ENCODE measurements at places on chromosomes 6 and 20. TPM values are rescaled to one million over a fixed set of nuclear protein-coding genes. Genes with fewer than 3 reads are reported as not detected.

DNA sequence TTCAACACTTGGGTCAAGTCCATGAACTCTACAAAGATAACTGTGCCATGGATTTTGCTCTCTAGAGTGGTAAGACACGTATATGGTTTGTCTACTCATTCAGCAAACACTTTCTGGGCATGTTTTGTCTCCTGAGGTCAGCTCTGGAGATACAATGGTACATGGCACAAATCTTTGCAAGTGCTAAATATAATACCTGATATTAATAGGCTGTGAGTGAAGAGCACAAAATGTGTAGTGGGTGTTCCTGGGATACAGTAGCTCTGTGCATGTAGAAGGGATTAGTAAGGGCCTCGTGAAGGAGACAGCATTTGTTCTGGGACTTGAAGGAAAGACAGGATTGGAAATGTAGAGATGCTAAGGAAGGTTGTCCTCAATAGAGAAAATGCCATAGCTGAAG lies 360.9 kb downstream of the BCKDHB start:
- DNase-seq: no peak

GRCh38 chr6:107345393-107345792 lies 114.0 kb downstream of the PDSS2 start:
- DNase-seq: no peak

DNA sequence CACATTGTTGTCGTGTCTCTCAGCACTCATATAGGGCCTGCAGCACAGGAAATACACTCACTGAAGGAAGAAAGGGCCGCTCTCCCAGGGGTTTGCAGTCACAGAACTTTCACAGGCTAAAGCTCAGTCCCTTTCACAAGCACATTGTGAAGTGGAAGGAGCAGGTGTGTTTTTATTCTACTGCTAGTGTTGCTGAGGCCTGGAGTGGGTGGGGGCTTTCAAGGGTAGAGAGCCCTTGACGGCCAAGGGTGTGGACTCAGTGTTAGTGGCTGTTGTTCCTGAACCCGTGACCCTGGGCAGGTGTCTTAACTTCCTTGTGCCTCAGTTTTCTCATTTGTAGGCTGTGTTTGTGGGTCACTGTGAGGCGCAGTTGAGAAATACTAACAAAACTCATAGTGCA lies 66.2 kb upstream of the SLC22A1 start:
- no peak for DNase-seq

DNA sequence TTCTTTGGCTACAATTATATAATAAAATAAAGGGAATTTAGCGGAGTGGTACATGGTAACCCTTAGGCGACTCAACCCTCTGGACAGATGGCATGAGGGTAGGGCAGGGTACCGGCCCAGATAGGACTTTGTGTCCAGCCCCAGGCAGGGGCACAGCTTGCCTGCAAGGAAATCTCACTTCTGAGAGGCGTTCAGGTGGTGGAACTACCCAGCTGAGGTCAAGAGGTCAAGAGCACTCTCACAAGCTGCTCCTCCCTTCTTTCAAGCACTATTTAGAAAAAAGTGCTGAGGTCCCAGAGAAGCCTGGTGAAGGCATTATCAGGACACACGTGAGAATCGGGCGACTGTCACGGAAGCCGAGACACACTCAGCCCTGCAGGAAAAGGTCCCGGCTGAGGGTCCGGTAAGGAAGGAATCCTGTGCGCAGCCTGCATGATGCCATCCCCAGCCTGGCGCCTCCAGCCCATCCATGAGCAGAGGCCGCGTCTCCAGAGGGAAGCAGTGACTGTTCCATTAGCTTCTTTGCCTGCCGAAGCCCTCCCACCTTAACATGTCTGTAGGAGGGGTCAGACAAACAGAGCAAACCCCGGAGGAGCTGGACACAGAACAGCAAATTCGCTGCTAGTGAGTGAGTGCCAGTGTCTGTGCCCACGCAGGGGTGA lies 54.8 kb downstream of the WDR27 start:
- no peak for DNase-seq

Gene SIRPB1
- 1.3 TPM for total RNA-seq

Gene SLC22A1
- 0.87 TPM for total RNA-seq

DNA sequence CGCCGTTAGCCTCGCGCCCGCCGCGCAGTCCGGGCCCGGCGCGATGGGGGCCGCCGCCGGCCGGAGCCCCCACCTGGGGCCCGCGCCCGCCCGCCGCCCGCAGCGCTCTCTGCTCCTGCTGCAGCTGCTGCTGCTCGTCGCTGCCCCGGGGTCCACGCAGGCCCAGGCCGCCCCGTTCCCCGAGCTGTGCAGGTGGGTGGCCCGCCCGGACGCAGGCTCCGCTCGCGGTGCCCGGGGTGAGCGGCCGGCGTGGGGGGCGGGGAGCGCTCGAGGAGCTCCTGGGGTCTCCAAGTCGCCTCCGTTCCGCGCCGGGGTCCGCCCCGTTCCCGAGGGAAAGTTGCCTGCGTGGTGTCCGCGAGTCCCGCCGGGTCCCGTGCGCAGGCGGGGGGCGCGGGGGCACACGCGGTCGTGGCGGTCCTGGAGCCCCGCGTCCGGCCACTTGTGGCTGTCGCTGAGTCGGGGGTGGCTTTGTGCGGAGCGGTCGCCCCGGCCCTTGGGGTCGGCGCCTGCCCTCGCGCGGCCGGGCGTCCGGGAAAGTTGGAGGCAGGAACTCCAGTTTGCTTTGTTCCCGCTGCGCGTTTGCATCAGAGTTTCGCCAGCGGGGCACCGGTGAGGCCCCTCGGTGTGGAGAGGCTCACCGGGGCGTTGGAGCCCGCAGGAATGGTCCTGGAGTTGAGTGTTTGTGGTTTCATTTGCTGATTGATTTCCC lies 476 bp downstream of the IGF2R start:
- peak; percentile 43 for DNase-seq

DNA sequence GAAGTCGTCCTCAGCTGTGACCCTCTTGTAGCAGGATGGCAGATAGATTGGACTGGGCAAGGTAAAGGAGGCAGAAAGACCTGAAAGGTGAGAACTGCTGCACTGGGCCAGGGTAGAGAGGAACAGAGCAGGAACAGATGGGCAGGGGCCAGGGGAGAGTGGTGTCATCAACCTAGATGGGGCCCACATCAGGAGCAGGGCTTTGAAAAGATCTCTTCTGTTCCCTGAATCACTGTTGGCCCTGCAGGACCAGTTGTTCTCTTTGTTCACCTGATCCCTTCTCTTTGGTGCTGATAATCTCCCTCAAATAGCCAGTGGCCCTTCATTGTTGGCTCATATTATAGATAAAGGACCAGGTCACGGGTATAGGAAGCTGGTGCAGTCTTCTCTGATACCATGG lies 59.9 kb downstream of the DTD1 start:
- no peak for DNase-seq

GRCh38 chr6:161882196-161882765 lies 608.4 kb upstream of the AGPAT4 start:
- no peak for DNase-seq

GRCh38 chr20:22890594-22891300 lies 144.4 kb upstream of the SSTR4 start:
- DNase-seq: no peak

DNA sequence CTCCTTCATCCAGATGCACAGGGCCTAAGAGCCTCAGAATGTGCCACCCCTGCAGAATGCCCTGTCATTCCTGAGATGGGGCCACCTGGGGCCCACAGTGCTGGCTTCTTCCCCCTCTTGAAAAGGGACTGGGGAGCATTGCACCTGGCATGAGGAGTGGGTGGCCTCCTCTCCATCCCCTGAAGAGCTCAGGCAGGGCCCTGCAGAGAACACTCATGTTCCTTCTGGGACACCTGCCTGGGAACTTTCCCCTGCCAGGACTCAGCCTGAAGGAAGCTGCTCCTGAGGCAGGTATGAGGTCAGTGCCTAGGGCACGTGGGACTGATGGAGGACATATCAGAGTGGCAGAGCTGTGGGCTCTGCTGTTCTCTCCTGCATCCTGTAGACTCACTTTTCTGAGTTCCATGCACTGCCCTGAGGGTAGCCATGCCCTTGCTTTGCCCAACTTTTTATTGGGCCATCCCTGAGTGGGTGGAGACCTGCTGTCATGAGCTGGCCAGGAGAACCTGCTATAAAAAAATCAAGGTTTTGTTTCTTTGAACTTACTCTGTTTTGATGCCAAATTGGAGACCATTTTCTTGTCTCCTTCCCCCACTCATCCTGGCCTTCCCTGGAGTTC lies 19.5 kb downstream of the CCDC167 start:
- DNase-seq: no peak

- DNase-seq: no peak
These were observed 137.2 kb downstream of the EYA2 start for GRCh38 chr20:47031821-47032220.

DNA sequence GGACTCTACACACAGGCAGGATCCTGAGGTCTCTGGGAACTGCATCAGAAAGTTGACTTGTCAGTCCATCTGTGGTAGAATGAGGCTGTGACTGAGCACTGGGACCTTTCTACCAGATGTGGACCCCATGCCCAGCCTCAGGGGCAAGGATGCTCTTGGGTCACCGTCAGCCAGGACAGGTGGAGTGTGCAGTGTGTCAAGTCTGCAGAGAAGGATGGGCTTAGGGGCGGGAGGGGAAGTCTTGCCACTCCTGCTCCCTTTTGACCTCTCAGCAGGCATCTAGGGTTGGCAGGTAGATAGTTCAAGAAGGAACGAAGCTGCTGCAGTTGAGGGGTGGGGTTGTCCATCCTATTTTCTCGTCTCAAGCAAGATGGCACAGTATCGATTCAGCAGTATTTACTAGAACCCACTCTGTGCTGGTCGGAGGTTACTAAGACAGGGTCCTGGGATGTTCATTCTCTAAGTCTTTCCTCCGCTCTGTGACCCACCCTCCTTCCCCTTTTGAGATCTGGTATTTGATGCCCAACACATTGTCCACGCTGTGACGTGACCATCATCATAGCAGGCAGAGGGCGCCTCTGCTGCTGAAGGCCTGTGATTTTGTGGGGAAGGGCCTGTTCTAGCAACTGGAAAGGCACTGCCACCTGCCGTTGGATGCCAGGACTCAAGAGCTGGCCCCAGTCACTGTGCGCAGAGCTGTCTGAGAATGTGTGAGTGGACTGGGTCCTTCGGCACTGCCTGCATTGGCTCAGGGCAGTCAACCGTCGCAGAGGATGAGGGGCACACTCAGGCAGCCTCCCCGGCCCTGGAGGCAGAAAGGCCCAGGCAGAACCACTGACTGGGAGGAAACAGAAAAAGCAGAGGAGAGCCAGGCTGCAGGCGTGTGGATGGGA lies 23.2 kb downstream of the RBCK1 start:
- peak; percentile 57 for DNase-seq

Gene GRM1
- total RNA-seq: not detected

DNA sequence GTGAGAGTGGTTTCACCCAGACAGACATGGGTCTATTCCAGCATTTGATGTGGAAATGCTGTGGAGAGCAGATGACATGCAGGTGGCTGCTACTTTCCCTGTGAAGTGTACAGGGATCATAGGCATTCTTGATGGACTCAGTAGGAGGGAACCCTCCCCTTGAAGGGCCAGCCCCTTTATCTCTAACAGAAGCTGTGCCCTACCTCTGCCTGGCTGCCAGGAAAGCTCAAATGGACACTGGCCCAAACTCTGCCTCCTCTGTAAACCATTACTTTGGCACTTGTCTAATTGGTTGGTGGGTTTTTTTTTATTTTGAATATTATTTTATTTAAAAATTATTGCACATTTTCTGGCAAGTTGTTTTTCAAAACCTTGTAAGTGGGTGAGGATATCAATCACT lies 106.7 kb upstream of the GGTLC1 start:
- no peak for DNase-seq

GRCh38 chr6:30683980-30684338 lies 2.5 kb downstream of the PPP1R18 start:
- DNase-seq: peak; percentile 23

- no peak for DNase-seq
These were observed 20.8 kb downstream of the NKX2-2 start for GRCh38 chr20:21493049-21493448.

GRCh38 chr20:25669826-25670422 lies 26.7 kb downstream of the ZNF337 start:
- DNase-seq: no peak

- DNase-seq: no peak
These were observed 930.8 kb downstream of the QKI start for GRCh38 chr6:164345327-164345726.

GRCh38 chr20:36262440-36262839 lies 26.2 kb downstream of the AAR2 start:
- no peak for DNase-seq

GRCh38 chr6:47004463-47004862 lies 37.7 kb downstream of the ADGRF1 start:
- no peak for DNase-seq

Gene SLC13A3
- not detected for total RNA-seq

Gene RAB22A
- total RNA-seq: 17.3 TPM

- DNase-seq: no peak
These were observed 123.8 kb downstream of the QKI start for GRCh38 chr6:163538331-163538730.

DNA sequence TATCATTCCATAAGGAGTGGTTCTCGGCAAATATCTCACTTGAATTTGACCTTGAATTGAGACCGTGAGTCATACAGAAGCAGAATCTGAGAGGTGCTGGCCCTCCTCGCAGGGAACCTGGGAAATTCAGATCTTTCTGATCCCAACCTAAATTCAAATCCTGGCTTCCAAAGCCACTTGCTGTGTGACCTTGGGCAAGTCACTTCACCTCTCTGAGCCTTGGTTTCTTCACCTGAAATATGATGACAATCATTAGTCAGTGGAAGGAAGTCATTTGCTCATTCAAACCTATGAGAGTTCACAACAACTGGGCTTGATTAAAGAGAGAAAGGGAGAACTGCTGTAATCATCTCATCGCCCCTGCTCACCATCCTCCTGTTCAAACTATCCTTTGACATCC lies 7.2 kb downstream of the BPIFA3 start:
- no peak for DNase-seq

GRCh38 chr6:40630051-40630450 lies 42.9 kb upstream of the LRFN2 start:
- DNase-seq: no peak

GRCh38 chr6:157769776-157770426 lies 53.1 kb upstream of the SNX9 start:
- DNase-seq: no peak

Gene HUS1B
- 1.6 TPM for total RNA-seq

Gene WFDC10B
- not detected for total RNA-seq

- DNase-seq: no peak
These were observed 59.6 kb downstream of the RWDD2A start for GRCh38 chr6:83252719-83253118.

Gene MYB
- total RNA-seq: 8.2 TPM

Gene ZC2HC1B
- total RNA-seq: not detected

DNA sequence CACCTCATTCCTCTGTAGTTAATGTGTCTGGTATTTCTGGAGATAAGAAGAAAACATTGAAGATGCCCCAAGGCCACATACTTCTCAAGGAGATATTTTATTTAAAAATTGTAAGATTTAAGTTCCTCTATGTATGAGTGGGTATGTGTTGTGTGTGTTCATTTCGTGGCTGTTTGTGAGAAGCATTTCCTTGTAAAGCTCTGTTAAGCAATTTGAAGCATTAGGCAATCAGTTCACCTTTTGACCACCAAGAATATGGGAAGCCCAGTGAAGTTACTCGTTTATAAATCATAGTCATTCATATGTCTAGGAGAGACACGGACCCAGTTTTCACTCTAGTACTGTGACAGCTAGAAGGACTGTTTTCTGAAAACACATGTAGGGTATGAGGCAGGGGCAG lies 717.6 kb upstream of the MAP3K7 start:
- DNase-seq: no peak

Gene ANGPT4
- not detected for total RNA-seq

Gene GNAS-AS1
- 1.3 TPM for total RNA-seq

Gene ENPP3
- total RNA-seq: 0.11 TPM
